ENCODE measurements at places on chromosomes 2 and 18.

DNA sequence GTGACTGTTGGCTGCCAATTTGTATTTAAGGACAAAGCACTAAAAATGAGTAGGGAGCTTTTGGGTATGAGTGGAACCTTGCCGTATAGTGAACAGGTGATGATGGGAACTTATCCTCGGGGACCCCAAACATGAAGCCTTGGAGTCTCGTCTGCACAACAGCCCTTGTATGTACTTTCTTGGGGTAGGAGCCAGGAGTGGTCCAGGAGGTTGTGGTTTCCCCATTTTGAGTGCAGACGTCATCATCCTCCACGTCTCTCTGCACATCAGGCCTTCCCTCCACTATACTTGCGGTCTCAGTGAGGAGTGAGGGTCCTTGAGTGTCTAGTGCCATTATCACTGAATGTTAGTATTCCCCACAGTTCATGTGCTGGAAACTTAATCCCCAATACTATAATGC is 101.5 kb upstream of the HS6ST1 start:
- DNase-seq = no peak

DNA sequence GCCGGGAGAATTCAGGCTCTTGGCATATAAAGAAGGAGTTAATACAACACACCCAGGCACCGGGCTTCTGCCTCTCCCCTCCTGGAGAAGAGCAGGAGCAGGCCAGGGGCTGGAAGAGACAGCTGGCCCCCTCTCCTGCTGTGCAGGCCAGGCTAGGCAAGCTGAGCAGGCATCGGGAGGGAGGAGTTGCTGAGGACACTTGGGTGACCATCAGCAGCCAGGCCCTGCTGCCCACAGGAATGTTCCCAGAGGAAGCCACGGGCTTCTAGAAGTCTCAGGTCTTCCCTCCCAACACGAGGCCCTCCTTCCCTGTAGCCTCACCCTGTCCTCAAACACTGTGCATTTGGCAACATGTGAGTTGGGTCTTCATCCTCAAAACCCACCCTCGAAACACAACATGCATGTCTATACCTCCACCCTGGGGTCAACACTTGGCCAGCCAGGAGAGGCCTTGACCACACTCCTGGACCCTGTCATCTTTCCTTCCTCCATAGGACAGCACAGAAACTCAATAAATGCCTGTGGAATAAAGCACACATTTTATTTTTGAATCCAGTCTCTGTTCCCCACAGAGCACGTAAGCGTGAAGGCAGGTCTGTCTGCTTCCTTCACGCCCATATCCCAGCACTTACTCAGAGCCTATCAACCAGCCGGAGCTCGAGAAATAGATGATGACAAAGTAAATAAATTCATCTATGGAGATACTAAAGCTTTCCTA is 433.8 kb upstream of the ID2 start:
- DNase-seq = no peak

- no peak for DNase-seq
These were observed 555.5 kb upstream of the LRRTM4 start for GRCh38 chr2:78077633-78078032.

DNA sequence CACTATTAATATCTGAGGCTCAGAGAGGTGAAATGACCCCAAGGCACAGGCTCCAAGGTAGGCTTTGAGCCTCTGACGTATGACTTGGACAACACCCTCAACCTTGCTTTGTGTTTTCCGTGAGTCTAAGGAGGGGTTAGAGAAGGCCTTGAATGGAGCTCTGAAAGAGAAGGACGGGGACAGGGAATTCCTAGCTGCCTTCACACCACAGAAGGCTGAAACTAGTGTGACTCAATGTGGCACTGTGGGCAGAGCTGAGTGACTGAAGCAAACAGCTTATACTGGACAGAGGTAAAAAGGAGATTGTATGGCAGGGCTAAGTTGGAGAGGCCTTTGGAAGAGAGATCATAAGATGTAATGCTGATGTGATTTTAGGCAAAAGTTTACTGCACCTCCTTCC is 3.5 kb upstream of the NCK2 start:
- no peak for DNase-seq

DNA sequence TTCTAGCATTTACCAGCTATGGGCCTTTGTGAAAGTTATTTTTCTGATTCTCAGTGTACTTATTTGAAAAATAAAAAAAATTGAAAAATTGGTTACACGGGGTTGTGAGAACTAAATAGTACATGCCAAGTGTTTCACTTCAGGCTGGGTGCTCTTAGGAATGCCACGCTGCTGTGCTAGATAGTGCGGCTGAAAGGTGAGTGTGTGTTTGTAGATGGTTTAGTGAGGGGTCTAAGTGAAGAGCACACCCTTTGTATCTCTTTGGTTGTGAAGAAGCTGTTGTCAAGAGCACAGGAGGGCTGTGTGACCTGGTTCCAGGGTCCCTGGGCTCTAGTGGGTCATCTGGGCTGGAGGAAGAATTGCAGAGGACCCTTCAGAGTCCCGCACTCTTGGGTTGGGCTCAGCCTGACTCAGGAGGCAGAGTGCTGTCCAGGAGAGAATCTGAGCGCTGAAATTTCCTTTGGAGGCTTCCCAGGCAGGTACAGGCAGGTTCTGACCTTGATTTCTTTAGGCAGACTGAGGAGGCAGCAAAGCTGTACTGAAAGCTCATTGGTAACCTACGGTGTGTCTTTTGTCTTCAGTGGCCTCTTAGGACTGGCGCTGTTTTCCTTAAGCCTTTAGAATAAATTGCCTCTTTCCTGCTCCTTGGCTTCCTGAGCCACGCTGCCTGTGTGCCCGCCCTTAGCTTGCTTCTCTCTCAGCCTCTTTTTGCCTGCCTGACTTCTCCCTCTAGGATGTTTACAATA is 44.4 kb downstream of the MAP4K4 start:
- no peak for DNase-seq

GRCh38 chr2:33051586-33052360 is 105.0 kb downstream of the LTBP1 start:
- no peak for DNase-seq

DNA sequence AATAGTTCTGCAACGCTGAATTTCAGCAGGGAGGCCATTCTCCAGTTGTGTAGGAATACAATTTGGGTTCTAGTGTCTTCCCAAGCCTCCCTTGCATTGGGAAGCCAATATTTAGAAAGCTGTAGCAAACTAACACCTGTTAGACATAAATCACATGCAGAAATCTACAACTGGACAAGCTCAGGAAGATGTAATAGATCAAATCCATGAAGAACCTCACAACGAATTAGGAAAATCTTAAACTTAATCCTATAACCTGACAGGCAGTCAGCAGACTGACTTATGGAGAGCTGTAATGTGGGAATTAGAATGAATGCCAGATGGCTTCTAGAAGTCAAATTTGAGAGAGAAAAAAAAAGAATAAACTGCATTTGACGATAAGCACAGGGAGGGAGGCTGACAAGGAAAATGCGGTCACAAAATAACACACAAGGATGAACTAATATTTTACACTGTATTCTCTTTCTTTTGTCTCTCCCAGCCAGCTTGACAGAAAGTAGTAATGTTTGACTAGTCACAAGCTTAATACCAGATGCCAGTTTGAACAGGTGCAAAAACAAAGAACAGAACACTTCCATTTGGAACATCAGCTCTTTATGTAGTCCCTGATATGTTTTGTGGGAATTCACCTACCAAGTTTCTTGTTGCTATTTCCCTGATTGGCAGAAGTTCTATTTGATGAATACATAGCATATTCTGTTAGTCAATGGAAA is 50.8 kb upstream of the FANCL start:
- DNase-seq = no peak

GRCh38 chr2:28250006-28250405 is 142.7 kb upstream of the FOSL2 start:
- DNase-seq = no peak

DNA sequence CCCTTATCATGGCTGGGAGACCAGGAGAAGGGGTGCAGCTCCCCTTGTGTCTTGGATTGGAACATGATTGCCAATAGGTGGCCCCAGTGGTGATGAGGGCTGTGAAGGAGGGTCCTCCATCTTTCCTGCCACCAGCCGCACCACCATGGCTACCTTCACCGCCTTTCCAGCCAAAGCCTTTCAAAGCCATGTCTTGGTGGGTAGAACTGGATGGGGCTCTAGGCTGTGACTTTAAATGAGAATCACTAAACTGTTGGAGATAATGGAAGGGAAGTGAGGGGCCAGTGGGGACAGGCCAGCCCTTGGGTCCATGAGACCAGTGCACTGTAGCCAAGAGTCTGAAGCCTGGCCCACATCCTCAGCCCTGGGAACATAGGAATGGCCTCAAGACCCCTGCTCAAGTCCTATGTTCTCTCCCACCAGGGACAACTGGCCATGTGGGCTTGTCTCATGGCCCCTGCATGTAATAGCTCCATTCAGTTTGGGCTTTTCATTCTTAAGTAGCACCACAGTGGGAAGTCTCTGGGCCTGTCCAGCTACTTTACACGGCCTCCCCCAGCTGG is 345.7 kb downstream of the DYSF start:
- no peak for DNase-seq

- no peak for DNase-seq
These were observed 47.4 kb downstream of the BIN1 start for GRCh38 chr2:127059559-127059958.

DNA sequence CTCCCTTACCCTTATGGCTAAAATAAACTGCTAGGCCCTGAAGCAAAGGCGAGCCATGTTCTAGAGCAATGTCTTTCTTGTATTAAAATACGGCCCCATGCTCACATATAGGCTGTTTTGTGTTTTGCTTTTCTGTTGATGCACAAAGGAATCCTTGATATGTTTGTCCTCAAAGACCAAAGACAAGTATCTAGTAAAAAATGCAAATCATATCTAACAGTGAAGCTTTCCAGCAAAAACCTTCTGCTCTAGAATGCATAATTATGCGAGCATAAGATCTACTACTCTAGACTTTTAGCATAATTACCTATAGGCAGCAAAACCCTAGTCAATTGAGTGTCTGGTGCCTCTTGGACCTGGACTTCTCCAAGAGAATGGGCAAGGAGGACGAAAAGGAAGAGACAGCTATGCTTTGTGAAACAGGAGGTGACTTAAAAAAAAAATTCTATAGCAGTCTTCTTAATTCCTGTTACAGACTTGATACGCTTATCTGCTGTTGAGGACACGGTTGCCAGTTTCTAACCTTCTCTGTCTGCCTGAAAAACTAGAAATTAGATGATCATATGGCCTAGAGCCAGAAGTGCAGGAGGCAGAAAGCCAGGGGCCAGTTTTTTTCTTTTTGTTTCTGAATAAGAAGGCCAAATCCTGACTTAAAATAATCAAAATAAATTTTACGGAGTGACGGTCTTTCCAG is 1.5 kb upstream of the AMMECR1L start:
- DNase-seq = no peak

GRCh38 chr18:44740000-44740399 is 59.3 kb downstream of the SETBP1 start:
- no peak for DNase-seq

DNA sequence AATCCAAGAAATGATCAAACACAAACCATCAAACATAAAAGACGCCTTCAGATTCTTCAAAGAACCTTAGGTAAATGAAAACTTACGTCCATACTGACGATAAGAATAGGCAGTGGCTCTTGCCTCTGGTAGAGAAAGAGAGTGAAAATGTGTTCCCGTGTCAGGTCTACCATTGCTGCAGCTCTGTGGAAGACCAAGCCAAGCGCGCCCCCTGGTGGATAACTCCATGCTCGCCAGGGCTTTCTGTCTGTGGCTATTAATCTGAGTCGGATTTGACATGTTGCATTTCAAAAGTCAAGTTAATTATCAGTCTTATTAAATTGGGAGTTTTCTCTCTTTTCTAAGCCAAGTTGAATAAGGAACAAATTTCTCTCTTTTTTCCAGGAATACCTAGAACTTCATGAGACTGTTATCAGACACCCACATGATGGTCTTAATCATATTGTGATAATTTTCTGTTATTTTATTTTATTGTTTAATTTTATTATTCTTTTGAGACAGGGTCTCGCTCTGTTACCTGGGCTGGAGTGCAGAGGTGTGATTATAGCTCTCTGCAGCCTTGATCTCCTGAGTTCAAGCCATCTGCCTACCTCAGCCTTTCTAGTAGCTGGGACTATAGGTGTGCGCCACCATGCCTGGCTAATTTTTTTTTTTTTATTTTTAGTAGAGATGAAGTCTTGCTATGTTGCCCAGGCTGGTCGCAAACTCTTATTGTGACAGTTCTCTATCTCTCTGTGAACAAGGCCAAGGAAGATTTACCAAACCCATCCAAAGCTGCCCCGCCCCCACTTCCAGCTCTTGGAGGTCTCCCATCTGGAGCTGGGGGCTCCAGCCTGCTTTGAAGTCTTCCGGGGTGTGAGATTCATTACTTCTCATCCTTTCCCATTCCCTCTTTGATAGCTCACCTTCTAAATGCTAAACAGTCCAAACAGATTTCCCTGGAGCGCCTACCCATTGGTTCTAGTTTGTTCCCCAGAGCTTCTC is 15.8 kb upstream of the ZAP70 start:
- peak; percentile 93 for DNase-seq

DNA sequence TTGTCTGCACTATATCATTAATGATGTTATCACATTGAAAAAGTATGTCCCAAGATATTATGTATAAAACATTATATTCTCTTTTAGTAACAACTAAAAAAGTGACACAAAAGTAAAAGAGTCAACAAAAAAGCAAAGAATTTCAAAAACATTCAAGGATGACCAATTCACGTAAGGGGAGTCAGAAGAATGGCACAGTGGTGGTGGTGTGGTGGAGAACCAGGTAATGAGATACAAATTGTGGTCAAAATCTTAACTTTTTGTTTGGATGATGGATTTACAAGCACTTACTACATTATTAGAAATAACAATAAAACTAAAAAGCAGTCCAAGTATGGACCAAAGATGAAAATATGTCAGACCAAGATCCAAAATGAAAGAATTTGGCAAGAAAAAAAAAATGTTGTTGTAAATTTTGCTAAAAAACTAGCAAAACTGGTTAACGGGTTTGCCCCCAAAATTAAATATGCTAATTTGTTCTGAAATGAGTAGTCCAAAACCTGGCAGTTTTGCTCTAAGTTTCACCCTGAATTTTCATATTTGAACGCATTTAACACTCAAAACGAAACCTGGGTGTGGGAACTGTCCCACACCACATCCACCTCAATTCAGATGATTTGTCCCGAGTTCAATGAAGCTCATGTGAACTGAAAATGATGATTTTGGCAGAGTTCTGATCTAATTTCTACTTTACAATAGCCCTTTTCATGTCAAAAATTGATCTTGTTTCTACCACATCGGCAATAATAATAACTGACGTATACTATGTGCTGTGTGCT is 135.8 kb downstream of the IKZF2 start:
- DNase-seq = peak; percentile 65

GRCh38 chr2:46615986-46616485 is 136.7 kb downstream of the TMEM247 start:
- DNase-seq = no peak

DNA sequence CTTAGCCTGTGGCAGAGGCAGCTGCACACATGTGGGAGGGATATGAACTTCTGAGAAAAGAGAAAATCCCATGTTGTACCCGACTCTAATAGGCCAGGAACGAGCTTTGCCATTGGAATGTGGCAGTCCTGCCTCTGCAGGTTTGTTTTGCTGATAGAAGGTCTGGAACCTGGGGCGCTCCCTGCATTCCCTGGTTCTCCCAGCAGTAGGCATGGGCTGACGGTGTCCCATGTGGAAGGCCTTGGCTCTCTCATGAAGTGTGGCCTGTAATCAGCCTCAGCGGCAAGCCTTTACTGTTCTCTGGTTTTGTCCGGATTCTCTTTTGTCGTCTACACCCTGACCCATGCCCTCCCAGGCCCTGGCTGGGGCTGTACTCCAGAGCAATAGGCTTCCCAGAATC is 72.3 kb downstream of the KIF5C start:
- no peak for DNase-seq

GRCh38 chr2:188808947-188809355 is 165.2 kb upstream of the COL3A1 start:
- DNase-seq = no peak
